ENCODE measurements at places on chromosomes 16 and 17.

- no peak for DNase-seq
Measured at GRCh38 chr16:19744670-19745069, 26.6 kb downstream of the IQCK start.

GRCh38 chr17:79505199-79505598 lies 105.7 kb downstream of the RBFOX3 start:
- no peak for DNase-seq

DNA sequence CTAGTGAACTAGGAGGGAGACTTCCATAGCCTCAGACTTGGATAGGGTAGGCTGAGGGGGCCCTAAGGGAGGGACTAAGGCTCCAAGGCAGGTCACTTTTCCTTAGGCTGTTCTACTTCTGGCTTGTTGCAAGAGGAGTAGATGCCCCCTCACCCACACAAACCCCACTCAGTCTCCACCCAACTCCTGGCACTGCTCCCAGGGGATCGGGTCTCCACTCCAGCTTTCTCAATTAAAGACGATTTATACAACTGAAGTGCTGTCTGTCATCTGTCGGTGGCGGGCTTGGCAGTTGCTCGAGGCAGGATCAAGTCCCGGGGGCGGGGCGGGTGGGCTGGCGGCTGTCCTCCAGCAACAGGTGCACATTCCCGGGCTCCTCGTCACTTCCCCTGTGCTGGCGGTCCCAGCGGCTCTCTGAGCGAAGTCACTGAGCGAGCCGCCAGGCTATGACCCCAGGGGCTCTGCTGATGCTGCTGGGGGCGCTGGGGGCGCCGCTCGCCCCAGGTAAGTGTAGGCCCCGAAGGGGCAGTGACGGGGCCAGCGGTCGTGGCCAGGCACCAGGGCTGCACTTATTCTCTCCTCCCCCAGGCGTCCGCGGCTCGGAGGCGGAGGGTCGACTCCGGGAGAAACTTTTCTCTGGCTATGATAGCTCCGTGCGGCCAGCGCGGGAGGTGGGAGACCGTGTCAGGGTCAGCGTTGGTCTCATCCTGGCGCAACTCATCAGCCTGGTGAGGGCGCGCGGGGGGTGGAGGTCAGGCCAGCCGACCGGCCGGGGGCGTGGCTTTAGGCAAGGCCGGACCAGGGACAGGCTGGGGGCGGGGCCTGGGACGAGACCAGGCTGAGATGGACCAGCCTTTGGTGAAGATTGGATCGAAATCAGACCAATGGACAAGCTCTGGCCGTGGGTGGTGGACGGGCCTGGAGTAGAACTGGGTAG lies at the start of gene CHRNB1:
Gene CHRNB1, plus strand, starts transcription at position 380 of the 937 bp plus-strand sequence. Its CDS starts 67 bp downstream, at position 447.
- DNase-seq: no peak

GRCh38 chr17:44345454-44346026 lies 438 bp downstream of the GRN start:
- DNase-seq: peak; percentile 46

- DNase-seq: no peak
Measured at GRCh38 chr16:48609652-48610029, 339 bp downstream of the N4BP1 start.

GRCh38 chr16:68370581-68371275 lies 59.9 kb downstream of the PRMT7 start:
- DNase-seq: peak; percentile 36

GRCh38 chr17:50739098-50739497 lies 19.7 kb downstream of the LUC7L3 start:
- no peak for DNase-seq

DNA sequence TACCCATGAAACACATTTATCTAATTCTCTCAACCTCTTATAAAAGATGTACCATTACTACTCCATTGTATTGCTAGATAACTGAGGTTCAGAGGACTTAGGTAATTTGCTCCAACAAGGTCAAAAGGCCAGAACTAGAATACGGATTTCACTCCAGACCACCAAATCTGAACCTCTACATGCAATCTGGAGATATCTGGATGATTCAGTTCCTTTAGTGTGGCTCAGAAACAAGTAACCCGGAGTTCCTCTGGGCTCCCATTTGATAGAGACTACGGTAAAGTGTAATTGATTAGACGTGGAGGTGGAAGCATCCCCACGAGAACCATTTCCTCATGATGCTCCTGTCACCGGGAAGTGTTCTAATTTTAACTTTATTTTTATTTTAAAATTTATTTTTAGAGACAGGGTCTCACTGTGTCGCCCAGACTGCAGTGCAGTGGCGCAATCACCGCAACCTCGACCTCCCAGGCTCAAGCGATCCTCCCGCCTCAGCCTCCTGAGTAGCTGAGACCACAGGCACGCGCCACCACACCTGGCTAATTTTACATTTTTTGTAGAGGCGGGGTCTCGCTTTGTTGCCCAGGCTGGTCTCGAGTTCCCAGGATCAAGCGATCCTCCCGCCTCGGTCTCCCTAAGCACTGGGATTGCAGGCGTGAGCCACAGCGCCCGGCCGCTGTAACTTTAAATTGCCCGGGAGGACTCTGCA lies 608 bp upstream of the COX10 start:
- no peak for DNase-seq

GRCh38 chr16:79613009-79613408 lies 12.5 kb upstream of the MAF start:
- DNase-seq: no peak

- DNase-seq: no peak
Measured at GRCh38 chr16:86322806-86323205, 187.5 kb upstream of the FOXF1 start.

DNA sequence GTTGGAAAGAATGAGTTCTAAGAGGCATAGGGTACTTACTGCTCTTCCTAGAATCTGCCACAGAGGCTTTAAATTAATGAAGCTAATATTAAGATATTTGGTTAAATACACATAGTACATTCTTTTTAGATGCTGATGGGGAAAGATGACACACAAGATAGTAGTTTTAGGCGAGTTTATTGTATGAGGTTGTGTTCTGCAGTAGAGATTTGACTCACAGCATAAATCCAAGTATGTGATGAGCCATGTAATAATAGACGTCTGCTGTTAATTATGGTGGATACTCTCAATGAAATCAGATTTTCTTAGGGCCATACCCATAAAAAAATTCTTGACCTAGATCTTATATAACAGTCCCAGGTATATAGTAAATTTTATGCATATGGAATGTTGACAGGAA lies 8.0 kb downstream of the TNRC6C start:
- DNase-seq: no peak

GRCh38 chr16:75909746-75910145 lies 183.5 kb upstream of the CPHXL start:
- DNase-seq: no peak

- DNase-seq: no peak
Measured at GRCh38 chr16:84485255-84486010, 19.0 kb downstream of the MEAK7 start.

DNA sequence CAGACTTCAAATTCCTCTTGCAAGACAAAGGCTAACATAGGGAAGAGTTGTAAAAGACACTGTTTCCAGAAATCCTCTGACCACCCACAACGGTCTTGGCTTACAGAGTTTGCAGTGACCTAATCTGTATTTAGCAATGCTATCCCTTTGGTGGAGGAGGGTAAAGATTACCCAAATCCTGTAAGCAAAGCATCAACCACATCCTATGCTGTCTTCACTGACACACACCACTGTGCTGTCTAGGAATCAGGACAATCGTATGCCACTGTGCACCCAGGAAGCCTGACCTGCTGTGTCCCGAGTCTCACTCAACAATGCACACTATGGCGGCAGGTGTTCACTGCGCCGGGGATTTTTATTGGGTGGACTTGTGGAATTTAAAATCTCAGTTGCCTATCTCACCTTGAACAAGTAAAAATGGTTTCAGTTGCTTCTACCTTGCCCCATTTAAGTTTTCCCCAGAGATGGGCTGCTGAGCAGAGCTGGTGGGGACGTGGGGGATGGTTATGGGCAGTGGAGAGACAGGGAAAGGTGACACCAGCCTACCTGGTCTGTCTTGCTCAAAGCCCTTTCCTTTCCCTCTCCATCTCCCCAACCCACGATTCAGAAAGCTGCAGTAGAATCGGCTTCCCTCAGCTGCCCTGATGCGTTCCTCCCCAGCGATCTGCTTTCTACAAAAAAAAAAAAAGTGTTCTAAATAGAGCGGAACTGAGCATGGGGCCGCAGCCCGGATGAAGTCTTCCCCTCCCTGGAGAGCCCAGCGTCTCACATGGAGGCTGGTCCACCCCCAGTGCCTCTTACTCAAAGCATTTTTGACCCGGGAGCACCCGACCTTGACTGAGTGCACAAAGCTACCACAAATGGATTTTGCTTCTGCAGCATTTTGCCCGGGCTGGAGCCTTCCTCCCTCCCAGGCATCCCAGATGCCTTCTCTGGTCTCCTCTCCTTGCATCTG lies 271.5 kb downstream of the SOX9 start:
- no peak for DNase-seq

GRCh38 chr17:82367724-82368524 lies 3.6 kb upstream of the UTS2R start:
- no peak for DNase-seq

DNA sequence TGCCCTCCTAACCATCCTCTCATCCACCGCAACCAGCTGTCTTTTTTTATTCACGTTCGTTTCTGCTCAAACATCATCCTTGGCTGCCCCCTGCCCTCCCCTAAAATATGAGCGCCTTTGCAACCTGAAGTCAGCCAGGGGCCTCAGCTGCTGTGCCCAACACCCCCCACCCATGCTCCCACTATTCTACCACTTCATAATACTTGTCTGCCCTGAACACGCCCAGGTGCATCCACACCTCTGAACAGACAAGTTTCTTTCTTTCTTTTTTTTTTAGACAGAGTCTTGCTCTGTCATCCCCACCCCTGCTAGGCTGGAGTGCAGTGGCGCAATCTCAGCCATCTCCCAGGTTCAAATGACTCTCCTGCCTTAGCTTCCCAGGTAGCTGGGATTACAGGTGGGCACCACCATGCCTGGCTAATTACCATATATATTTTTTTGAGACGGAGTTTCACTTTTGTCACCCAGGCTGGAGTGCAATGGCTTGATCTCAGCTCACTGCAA lies 26.9 kb downstream of the CEP295NL start:
- no peak for DNase-seq

GRCh38 chr17:57178839-57179238 lies 77.5 kb upstream of the MSI2 start:
- DNase-seq: no peak

DNA sequence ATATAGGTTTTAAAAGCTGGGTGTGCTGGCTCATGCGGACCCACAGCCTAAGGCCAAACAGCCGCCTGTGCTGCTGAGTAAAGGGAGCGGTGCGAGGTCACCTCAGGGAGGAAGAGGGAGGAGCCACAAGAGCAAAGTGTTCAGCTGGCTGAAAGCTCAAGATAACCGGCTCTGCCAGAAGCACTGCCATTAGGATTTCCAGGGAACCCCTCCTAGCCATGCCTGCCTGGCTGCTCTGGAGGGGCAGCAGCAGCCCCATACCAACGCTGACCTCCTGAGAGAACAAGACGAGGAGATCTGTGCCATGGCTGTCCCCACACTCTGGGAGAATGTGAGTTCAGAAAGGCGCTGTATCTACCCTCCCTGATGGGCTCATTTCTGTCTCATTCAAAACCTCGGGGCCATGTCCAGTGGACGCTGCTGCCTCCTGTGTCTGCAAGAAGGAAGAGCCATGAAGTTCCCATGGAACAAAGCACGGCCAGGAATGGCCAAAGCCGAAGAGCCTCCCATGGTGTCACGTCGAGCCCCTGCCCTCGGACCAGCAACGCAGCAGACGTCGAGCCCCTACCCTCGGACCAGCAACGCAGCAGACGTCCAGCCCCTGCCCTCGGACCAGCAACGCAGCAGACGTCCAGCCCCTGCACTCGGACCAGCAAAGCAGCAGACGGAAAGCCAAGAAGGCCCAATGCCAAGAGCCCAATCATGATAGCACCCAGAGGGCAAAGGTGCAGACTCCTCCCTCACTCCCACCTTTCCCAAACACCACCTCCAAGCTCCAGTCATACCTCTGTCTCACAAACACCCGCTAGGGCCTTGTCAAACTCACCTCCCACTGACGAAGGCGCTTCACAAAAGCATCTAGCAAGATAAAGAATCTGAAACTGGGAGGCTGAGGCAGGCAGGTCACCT lies 107.0 kb downstream of the ANKRD11 start:
- DNase-seq: peak; percentile 25

- no peak for DNase-seq
Measured at GRCh38 chr17:3007651-3008121, 55.7 kb downstream of the OR1D5 start.

GRCh38 chr16:81678326-81679095 lies 100.6 kb upstream of the PLCG2 start:
- no peak for DNase-seq

- DNase-seq: no peak
Measured at GRCh38 chr17:7881276-7882054, 7.1 kb upstream of the CHD3 start.

DNA sequence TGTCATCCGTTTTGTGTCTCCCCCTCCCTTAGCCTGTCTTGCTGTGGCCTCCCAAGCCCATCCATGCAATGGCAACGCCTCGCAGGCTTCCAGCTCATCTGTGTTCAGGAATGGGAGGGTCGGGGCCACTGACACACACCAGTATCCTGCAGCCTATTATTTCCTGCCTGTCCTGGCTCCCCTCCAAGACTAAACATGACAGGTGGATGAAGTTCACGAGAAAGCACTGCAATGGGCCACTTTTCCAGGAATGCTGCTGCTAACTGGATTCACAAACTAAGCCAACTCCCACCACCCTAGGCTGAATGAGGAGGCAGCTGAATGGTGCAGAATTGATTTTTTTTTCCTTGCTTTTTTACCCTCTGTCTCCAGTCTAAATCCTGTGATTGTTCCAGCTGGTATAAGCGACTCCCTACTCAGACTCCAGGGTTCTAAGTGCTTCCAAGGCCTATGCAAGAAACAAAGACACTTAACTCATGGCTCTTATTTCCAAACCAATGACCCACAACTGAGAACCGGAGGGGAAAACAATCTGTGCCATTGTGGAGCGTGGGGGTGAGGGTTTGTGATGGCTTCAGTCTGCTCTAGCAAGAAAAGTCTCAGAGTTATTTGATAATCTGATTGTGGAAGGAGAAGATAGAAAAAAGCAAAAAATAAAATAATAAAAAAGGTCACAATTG lies 23.3 kb downstream of the TMEM100 start:
- DNase-seq: no peak

DNA sequence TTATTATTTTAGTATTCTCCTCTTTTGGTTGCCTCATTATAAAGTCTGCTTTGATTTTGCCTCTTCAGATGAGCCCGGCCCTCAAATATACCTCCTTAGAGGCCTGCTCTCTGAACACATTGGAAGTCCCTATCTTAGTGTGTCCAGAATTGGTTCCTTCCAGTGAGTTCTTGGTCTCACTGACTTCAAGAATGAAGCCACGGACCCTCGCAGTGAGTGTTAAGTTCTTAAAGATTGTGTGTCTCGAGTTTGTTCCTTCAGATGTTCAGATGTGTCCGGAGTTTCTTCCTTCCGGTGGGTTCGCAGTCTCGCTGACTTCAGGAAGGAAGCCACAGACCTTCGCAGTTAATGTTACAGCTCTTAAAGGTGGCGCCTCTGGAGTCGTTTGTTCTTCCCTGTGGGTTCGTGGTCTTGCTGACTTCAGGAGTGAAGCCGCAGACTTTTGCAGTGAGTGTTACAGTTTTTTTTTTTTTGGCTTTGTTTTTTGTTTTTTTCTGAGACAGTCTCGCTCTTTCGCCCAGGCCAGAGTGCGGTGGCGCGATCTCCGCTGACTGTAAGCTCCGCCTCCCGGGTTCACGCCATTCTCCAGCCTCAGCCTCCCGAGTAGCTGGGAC lies 45.8 kb upstream of the NOS2 start:
- peak; percentile 38 for DNase-seq
